Progenitor cell of endocrine pancreas (in vitro differentiated cells): ENCODE measurements at places on chromosomes 5 and 9.

DNA sequence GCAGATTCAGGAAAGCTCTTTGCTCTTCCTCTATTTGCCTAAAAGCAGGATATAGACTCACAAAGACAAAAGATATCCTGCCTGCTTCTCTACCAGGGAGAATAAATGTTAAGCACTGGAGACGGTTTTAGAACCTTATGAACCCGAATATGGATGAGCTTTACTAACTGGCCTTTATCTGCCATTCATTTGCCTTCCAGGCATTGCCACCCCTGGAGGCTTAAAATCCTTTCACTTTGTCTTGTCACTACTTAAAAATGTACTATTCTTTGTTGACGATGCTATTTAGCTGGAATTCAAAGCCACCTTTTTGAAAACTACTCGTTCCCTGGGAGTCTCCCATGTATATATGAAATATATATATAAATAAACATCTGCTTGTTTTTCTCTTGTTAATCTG, 23.2 kb upstream of the LVRN start:
- no peak for DNase-seq

DNA sequence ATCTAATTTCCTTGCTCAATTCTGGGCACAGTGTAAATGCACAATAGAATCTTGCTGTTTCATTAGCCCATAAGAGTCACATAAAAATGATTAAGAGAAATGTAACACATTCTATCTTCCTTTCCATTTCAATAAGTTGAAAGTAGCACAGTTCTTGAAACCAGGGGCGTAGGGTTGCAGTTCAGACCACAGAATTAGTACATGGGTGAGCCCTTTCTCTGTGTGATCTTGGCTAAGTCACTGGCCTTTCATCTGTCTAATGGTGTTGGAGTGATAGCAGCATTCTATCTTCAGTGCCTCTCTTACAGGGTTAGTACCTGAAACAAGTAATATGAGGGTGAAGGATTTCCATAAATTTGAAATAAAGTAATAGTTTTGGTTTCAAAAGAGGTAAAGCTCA, 445.3 kb upstream of the ZNF462 start:
- DNase-seq, result no peak

DNA sequence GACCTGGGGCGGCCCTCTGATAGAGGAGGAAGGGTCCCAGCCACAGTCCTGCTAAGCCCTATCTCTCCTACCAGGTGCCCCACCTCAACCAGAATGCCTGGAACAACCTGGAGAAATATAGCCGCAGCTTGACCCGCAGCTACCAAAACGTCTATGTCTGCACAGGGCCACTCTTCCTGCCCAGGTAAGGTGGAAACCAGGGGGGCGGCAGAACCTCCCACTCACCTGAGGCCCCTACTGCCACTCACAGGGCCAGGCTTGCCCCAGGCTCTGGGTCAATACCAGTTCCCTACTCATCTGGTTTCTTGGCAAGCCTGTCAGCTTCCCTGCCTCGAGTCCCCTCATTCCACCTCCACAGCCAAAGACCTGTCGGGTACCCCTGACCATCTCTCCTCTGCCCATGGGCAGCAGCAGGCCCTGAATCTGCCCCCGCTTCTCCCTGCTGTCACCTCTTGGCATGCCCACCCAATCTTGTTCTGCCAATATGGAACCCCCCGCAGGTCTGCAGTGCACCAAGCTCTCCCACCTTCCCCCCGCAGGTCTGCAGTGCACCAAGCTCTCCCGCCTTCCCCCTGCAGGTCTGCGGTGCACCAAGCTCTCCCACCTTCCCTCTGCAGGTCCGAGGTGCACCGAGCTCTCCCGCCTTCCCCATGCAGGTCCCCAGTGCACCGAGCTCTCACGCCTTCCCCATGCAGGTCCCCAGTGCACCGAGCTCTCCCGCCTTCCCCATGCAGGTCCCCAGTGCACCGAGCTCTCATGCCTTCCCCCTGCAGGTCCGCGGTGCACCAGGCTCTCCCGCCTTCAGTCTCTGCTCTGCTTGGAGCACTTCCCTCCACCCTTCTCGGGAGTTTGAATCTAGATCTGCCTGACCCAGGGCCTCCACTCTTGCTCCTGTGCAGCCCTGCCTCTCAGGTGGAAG, 2.6 kb downstream of the ENDOG start:
- no peak for DNase-seq

- no peak for DNase-seq
Measured at GRCh38 chr5:132229236-132229635, 1.6 kb upstream of the P4HA2 start.

GRCh38 chr9:127384901-127385300, 12.1 kb upstream of the SLC2A8 start:
- DNase-seq, result no peak
